ENCODE measurements at places on chromosomes 12 and 14.
A peak's percentile ranks its signal among the peaks of the same experiment; 100 is the strongest.

- DNase-seq = no peak
Observed at GRCh38 chr14:50308363-50308915, 3.6 kb downstream of the L2HGDH start.

DNA sequence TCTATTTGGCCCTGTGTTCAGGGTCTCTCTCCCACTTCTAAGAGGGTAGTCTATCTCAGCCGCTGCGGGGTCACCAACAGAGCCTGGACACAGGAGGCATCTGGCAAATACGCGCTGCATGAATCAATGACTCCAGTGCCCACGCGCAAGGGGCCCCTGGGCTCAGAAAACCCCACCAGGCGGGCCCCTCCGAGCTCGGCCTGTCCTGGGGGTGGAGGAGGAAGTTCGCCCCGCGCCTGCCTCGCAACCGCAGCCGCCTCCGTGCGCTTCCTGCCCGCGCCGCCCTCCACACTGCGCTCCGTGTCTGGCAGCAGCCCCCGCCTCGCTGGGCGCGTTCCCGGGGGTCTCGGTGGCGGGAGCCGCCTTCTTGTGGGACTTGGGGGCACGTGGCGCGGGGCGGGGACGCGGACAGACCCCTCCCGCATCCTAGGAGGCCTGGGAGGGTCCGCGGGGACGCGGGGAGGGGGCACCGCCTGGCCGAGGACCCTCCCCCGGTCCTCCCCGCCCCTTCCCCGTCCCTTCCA is 811 bp upstream of the FBRSL1 start:
- no peak for DNase-seq

GRCh38 chr12:128337431-128338170 is 70.6 kb downstream of the TMEM132C start:
- no peak for DNase-seq

DNA sequence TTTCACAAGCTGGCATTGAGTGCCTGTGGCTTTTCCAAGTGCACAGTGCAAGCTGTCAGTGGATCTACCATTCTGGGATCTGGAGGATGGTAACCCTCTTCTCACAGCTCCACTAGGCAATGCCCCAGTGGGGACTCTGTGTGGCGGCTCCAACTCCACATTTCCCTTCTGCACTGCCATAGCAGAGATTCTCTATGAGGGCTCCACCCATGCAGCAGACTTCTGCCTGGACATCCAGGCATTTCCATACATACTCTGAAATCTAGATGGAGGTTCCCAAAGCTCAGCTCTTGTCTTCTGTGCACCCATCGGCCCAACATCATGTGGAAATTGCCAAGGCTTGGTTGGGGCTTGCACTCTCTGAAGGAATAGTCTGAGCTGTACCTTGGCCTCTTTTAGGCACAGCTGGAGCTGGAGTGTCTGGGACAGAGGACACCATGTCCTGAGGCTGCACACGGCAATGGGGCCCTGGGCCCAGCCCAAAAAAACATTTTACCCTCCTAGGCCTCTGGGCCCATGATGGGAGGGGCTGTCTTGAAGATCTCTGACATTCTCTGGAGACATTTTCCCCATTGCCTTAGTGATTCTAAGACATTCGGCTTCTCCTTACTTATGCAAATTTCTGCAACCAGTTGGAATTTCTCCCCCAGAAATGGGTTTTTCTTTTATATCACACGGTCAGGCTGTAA is 313.3 kb upstream of the SFSWAP start:
- no peak for DNase-seq

- no peak for DNase-seq
Observed at GRCh38 chr12:4213471-4213870, 60.1 kb upstream of the CCND2 start.

- no peak for DNase-seq
Observed at GRCh38 chr14:20515846-20516245, 10.5 kb downstream of the RNASE10 start.

DNA sequence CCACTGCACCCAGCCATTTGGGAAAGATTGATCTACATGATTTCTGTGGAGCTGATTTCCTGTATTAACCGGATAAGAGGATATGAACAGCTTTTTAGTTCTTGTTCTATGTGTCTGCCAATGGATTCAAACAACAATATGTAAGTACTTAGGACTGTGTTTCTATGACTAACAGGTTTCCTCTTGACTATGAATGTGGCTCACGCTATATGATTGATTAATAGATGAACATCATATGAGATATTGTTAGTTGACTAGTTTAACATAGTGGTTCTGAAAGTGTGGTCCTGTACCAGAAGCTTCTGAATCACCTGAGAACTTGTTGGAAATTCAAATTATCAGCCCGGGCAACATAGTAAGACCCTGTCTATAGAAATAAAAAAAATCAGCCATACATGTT is 12.8 kb upstream of the CSRP2 start:
- no peak for DNase-seq

DNA sequence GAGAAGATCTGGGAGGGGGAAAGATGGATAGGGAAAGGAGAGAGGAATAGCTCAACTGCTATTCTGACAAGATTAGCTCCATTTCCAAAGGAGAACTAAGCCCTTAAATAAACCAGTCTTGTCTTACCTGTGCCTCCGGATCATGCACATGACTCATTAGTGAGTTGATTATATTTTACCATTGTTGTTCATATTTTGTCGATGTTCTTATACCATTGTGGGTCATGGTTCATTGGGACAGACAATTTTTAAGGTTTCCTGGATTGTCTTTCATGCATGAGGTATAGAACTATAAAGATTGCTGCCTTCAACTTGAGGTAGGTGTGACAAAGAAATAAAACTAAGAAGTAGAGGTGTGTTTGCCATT is 243.0 kb upstream of the ATP2B1 start:
- DNase-seq = no peak

GRCh38 chr12:19186722-19187661 is 57.5 kb downstream of the PLEKHA5 start:
- peak; percentile 40 for DNase-seq

GRCh38 chr12:121989276-121990113 is 32.2 kb upstream of the BCL7A start:
- DNase-seq = no peak

DNA sequence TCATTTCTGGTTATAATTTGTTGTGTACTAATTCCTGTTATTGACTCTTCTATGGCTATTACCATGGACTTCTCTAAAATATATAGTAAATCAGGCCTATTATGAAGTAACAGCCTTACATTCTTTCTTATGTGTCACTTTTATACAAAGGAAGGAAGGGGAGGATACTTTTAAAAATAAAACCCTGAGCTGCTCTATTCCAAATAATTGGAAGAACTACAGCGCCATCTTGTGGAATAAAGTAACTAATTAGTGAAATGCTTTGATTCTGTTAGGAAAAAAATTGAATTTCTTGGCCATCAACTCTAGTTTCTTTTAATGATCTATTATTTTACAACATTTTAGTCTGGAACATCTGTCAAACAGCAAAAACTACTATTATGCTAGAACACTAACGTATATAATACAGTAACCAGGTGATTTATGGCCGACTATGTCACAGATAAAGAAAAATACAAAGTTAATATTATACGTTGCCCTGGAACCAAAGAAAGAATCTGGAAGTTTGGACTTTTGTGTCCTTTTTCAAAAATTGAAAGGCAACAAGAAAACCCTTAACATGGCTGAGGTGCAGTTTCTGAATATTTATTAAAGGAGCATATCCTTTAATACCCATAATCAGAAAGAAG is 55.0 kb upstream of the NELL2 start:
- peak; percentile 40 for DNase-seq

- peak; percentile 9 for DNase-seq
Observed at GRCh38 chr14:32078023-32078857, 1.1 kb downstream of the ARHGAP5 start.
